Activated CD4-positive, alpha-beta T cell treated with anti-CD3 and anti-CD28 coated beads for 48 hours (primary cell): ENCODE measurements at places on chromosomes 11 and 22.

GRCh38 chr11:92460213-92460612 is 235.6 kb downstream of the FAT3 start:
- no peak for DNase-seq

GRCh38 chr22:48340727-48341709 is 1486.7 kb downstream of the BRD1 start:
- DNase-seq, result no peak

- no peak for DNase-seq
Measured at GRCh38 chr11:43644621-43645299, 35.8 kb upstream of the HSD17B12 start.

- DNase-seq, result peak; percentile 41
Measured at GRCh38 chr11:66478729-66479393, 1.4 kb upstream of the DPP3 start.

DNA sequence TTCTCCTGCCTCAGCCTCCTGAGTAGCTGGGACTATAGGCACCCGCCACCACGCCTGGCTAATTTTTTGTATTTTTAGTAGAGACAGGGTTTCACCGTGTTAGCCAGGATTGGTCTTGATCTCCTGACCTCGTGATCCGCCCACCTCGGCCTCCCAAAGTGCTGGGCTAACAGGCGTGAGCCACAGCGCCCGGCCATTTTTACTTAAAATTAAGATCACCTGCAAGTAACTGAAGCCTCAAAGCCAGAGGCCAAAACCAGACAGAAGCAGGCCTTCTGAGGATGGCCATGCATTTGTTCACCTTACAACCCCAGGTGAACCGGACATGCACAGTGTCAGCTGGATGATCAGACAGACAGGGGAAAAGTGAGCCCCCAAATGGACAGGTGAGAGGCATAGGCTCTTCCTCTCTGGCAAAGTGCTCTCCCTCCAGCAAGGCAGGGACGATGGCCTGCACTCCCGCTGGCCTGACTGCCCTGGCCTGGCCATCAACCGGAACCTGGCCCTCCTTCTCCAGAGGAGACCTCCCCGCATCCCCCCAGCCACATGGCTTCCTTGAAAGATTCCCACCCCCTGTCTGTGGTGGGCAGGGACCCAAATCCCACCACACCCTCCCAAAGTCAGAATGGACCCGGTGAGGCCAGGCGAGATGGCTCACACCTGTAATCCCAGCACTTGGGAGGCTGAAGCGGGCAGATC is 25.9 kb downstream of the APOBEC3H start:
- DNase-seq, result no peak

DNA sequence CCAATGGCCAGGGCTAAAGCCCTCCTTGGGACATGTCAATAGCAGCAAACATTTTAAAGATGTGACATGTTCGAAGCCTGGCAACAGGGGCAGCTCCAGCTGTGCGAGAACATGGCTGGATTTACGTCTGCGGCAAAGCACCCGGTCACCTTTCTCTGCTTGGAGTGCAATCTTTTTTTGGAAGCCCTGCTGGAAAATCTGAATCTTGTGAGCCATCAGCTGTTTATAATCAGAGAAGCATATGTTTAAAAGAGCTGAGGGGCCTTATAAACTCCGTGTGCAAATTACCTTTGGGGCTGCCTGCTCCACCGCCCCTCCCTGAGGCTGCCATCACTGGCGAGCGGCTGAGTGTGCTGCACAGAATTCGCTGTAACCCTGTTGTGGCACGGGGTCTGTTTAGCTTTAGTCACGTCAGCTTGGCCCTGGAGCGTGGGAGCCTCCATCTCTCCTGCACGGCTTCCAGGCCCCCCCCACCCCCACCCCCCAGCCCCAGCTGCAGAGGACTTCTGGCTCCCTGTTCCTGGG is 9.0 kb upstream of the KCNQ1OT1 start:
- no peak for DNase-seq

DNA sequence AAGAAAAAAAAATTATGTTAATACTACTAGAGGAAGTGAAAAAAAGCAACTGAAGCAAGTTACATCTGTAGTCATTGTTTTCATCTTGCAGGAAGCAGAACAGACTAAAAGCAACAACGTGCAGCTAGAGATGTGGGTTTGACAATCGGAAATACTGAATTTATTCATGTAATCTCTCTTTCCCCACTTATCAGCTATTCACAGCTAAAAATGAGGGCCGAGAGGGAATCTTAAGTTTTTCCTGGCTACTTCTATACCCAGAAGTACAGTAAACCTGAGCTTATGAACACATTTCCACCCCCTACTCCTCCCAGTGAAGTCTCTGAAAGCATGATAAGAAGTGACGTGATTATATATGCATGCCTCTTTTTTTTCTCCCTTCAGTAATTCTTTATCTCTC is 116.5 kb downstream of the SPON1 start:
- no peak for DNase-seq
